ENCODE measurements at places on chromosomes 7 and 10.
A peak's percentile ranks its signal among the peaks of the same experiment; 100 is the strongest.

DNA sequence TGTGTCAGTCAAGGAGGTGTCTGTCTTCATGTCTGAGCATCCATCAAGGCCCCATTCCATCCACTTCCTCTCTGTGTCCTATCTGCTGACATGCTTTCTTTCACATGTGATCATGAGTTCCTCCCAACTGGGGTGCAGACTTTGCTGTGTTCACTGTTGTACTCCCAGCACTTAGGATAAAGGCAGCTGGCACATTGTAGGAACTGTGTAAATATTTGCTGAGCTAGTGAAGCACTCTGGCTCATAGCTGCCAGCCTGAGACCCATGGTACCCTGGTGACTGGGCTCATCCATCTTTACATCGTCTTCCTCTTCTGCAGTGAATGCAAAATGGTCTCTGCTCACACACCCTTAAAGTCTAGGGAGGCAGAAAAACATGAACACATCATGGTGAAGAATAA is 242.2 kb upstream of the IGFBP3 start:
- DNase-seq, result no peak

DNA sequence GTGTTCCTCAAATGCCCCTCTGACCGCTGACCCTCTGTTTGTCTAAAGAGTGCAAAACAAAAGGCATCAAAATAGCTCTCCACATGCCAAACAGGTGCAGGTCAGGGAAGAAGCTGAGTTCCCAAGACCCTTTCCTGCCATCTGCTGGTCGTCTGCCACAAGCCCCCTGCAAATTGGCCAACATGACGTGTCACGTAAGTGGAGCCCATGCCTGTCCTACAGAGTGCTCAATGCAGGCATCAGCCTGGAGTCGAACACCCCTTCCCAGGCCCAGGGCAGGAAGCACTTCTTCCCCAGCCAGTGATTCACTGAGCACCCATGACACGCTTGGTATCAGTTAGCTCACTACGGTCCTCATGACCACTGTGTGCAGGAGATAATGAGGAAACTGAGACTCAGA is 14.1 kb downstream of the TMEM72 start:
- no peak for DNase-seq

DNA sequence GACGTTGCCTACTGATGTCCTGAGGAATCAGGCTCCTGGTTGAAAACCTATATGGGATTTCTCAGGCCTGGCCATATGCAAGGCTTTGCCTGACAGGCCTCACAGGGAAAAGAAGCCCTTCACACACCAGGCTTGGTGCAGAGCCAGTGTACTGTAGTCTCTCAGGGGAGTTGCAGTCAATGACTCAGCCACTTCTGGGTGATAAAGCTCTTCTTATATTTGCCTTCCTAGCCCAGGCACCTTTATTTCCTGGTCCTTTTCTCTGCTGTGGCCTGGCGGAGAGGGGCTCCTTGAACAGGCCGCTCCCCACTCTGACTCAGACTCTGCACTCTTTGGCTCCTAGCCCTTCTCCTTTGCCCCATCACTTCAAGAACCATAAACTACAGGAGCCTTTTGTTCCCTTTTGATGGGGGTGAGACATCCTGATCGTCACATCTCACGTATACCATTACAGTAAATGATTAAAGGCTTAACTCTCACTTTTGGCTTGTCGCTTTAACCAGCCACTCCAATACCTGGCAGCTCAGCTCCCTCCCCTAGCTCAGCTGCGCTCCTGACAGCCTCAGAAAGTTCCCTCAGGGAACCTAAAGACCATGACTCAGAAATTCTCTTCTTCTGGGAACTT is 33.5 kb downstream of the DPY19L1 start:
- DNase-seq, result no peak

GRCh38 chr10:69217119-69217754 is 2.9 kb upstream of the HKDC1 start:
- DNase-seq, result no peak

DNA sequence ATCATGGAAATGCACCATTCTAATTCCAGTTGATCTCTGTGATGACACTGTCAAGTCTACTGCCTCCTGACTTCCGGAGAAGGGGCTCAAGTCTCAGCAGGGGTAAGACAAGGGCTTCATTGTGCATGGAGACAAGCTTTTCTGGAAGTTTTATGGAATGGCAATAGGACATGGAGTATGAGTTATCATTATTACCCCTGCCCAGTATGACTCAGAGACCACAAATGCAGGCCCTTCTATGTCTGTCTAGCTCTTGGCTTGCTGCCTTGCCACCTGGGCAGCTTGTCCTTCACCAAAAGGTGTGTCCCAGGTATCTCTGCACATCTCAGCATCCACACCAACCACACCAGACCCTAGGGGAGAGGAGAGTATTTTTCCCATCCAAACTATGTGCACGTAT is 34.9 kb upstream of the KIAA1217 start:
- no peak for DNase-seq

GRCh38 chr10:75431180-75432111 is at the start of gene LRMDA:
LRMDA (plus strand) TSS chr10:75431624.
- no peak for DNase-seq

- DNase-seq, result no peak
Observed at GRCh38 chr7:67505449-67505848, 508.8 kb downstream of the TYW1 start.

- no peak for DNase-seq
Observed at GRCh38 chr7:134948246-134948645, 38.1 kb upstream of the AGBL3 start.

DNA sequence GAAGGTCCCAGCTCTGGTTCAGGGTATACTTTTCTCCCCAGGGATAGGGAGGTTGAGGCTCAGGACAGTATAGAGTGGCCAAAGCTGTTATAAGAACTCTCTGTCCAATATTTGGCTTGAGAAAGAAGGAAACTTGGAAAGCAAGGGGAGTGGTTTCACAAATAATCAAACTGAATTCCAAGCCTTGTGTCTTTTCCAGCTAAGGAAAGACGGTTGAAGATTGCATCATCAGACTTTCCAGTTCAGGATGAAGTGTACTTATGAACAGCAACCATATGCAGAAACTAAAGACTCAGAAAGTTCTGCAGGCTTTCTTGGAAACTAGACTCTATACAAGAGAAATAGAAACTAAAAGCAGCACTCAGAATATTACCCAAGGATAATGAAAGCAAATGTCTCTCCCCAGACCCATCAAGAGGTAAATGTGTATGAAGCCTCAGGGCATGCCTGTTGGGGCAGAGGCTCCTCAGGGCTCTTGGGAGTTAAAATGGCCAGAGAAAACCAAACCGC is 46.4 kb downstream of the RAMP3 start:
- DNase-seq, result peak; percentile 52

GRCh38 chr7:80466636-80467035 is 45.2 kb downstream of the GNAT3 start:
- no peak for DNase-seq

GRCh38 chr10:89426230-89426868 is 12.0 kb downstream of the IFIT5 start:
- peak; percentile 49 for DNase-seq

GRCh38 chr7:102073931-102074880 is 212.5 kb upstream of the SH2B2 start:
- DNase-seq, result no peak

DNA sequence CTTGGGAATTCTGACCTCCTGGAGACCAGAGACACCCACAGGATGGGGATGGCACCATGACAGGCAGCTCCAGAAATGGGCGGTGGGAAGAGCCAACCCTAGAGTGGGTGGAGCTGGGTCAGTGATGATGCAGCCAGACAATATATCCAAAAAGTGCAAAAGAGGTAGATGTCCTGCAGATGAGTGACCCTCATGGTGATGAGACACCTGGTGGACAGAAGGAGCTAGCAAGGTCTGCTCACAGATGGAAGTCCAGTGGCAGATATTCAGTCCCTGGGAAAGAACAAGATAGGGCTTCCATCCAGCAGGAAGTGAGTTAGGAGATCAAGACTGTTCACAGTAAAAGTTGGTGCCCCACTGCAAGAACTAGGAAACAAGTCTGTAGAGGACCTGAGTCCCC is 19.2 kb upstream of the GRB10 start:
- DNase-seq, result no peak

DNA sequence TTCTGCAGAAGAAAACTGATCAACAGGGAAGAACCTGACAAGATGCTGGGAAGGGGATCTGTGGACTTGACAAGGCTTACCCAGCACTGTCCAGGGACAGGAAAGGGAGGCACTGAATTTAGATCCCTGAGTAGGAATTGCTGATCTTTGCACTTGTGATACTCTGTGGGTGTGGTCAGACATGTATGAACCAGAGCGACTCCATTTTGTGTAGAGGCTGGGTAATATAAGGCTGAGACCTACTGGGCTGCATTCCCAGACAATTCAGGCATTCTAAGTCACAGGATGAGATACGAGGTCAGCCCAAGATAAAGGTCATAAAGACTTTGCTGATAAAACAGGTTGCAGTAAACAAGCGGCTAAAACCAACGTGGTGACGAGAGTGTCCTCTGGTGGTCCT is 60.7 kb downstream of the CCDC3 start:
- no peak for DNase-seq

GRCh38 chr7:140656548-140657515 is 15.9 kb upstream of the ADCK2 start:
- DNase-seq, result peak; percentile 50

DNA sequence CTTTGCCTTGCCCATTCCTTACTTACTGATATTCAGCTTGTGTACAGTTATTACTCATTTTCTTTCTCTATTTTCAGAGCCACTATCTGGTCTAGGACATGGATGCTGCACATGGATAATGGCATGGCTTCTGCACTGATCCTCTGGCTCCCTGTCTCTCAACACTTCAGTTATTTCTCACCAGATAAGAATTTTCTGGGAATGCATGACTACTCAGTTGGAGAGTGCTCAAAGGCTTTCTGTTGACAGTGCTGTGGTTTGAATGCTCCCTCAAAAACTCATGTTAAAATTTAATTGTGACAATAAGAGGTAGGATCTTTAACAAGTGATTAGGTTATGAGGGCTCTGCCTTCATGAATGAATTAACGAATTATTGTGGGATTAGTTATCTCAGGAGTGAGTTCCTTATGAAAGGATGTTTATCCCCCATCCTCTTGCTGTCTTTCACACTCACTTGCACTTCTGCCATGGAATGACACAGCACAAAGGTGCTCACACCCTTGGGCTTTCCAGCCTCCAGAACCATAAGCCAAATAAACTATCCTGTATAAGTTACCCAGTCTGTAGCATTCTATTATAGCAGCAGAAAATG is 16.1 kb upstream of the PIK3CG start:
- DNase-seq, result no peak

DNA sequence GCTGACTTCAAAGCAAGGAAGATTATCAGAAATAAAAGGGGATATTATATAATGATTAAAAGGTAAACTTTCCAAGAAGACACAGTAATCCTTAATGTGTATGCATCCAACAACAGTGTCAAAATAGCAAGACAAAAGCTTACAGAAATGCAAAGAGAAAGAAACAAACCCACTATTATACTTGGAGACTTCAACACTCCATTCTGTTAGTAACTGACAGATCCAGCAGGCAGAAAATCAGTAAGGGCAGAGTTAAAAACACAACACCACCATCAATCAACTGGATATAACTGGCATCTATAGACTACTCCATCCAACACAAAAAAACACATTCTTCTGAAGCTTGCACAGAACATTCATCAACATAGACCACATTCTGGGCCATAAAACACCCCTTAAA is 103.8 kb downstream of the OR13A1 start:
- DNase-seq, result no peak

DNA sequence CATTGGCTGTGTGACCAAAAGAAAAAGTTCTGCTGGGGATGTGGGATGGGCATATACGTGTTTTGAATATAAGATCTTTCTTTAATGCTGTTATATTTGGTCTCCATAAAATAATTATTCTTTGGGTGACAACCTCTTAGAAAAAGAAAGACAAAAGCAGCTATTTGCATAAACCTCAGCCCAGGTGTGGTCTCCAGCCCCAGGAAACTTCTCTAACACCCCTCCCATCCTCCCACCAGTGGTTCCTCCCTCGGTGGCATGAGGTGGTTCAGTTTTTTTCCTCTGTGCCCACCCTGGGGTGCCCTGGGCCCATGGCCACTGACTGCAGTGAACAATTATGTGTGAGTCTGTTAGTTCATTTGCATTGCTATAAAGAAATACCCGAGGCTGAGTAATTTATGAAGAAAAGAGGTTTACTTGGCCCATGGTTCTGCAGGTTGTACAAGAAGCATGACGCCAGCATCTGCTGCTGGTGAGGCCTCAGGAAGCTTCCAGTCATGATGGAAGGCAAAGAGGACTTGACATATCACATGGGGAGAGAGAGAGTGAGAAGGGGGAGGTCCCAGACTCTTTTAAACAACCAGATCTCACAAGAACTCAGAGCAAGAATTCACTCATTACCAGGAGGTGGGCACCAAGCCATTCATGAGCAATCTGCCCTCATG is 165.9 kb downstream of the CUX1 start:
- no peak for DNase-seq

DNA sequence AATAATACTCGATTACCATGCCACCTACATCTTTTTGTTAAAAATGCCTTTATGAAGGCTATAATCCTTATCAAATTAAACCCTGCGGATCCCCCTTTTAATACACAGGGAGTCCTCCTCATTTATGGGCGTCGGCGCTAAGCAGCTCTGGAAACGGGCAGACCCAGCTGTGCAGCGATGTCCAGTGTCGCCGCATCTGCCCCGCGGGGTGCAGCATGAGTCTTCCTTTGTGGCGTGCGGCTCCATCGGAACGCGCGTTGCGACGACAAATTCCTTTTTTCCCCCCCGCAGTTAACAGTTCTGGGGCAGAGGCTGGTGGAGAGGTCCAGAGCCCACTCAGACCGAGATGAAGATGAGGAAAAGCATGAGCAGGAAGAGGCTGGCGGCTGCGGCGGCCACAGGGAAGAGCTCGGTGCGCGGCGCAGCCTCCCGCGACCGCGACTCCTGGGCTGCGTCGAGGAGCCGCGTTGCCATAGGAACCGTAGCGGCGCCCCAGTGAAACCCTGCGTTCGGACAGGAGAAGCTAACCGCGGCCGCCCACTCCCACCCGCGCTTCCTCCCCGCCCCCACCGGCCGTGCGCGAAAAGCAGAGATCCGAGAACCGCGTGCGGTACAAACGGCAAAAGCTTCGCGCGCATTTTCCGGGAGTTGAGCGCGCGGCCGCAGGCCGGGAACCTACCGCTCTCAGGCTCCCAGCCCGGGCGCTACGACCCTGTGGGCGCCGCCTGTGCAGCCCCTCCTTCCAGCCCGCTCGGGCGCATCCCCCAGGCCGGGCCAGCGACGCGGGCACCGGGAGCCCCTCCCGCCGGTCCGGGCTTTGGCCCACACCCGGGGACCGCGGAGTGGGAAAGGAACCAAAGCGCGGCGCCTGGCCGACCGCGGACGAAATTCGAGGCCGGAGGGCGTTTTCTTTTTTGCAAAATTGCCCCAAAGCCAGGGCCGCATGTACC is 130.6 kb downstream of the SPAG6 start:
- peak; percentile 10 for DNase-seq

GRCh38 chr7:24756545-24757352 is 515 bp downstream of the GSDME start:
- DNase-seq, result no peak

Measured in CD4-positive, alpha-beta T cell treated with Interferon alpha-2 for 1 hour (primary cell).